ENCODE measurements at places on chromosomes 2 and 18.

GRCh38 chr18:44680273-44681075, at the start of gene SETBP1:
TSS of gene SETBP1 (plus strand) at chr18:44680888. CDS start at chr18:44701347, 20,459 bp downstream.
- peak; percentile 18 for DNase-seq

GRCh38 chr2:63875131-63875527, 33.4 kb downstream of the UGP2 start:
- DNase-seq, result no peak

DNA sequence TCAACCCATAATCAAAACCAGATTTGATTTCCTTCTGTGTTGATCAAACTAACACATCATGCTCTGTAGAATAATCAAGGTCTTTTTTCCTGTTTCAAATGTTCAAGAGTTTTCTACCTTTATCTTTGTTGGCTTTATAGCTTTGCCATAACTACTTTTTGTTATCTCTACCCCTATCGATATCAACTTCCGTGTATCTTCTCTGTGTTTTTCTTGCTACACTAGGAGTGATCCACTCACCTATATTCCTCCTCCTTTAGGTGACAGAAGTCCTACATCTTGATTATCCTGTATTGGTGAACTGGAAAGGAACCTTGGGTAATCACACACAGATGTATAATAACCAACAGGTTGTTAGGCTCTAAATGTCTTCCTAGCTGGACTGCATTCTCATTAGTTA, 85.5 kb downstream of the LTBP1 start:
- no peak for DNase-seq

DNA sequence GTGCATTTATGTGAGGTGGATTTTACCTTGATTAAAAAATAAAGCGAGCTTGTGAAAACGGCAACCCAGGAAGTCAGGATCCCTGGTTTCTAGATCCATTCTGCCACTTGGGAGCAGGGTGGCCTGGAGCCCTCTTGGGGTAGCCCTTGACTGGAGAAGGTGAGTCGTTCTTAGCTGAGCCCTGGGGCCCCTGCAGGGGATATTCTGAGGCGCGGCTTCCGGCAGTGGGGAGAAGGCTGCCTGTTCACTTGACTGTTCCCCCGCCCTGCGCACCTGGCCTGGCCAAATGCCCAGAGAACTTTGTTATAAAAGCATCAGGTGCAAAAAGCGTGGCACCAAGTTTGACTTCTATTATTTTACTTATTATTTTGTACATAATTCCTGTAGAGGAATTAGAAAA, 221.9 kb downstream of the DYSF start:
- no peak for DNase-seq

DNA sequence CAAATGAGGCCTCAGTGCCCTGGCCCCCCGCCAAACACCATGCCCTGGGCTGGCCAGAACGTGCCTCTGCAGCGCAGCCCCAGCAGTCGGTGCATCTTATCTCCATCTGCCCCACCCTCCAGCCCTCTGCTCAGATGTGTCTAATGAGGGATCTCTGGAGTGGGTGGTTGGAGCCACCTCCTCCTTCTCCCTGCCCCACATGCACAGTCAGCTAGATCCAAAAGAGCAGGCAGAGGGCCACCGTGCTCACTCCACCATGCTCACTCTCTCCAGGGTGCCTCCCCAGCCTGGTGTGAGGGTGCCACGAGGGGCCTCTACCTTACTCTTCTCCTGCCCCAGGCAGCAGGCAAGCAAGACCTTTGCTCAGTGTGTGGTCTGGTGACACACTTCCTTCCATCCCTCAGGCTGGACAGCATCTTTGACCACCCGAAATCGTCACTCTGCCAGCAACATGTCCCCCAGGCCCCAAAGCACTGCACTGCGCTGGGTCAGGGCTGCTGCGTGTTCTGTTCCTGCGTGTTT, 266.1 kb upstream of the HDAC4 start:
- no peak for DNase-seq
